ENCODE measurements at places on chromosomes 2 and 18.

DNA sequence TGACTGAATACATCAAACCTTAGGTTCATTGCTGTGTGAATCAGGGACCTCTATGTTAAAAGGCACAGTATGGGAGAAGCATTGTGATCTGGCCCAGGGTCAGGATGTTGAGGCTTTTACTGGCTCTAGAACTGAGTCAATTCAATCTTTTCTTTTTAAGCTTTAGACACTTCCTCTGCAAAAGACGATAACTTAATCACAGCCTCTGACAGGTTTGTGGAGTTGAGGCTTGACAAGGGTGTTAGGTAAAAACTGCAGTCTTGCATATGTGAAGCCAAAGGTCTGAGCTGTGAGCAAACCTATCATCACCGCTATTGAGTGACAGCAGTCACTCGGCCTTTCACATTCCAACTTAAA lies 17.3 kb upstream of the ARHGAP25 start:
- no peak for DNase-seq

DNA sequence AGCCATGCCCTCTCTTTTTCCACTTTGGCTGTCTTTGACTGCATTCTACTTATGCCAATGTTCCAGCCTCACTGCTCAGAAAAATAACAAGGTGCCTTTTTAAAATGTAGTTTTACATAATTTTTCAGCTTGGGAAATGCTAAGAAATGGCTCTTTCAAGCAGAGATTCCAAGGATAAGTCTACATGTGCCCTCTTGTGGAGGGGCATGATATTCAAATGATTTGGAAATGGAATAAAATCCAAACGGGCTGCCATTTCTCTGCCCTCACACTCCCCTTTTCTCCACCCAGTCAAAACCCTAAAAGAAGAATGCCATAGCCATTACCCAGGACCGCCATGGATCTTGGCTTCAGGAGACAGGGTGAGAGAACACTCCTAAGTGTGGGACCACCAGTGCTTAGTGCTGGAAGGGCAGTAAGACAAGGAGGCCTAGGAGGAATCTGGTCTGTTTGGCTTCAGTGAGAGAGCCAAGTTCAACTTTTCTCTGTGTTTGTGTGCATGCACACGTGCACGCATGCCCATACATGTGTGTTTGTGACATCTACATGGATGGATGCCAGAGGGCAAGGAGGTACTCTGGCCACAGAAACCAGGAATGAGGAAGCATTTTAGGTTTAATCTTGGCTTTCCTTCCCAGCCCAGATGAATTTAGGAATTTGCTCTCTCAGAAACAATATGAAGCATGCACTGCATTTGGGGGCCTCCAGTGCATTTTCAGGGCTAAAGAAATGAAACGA lies 174.0 kb upstream of the SLC14A2 start:
- no peak for DNase-seq

DNA sequence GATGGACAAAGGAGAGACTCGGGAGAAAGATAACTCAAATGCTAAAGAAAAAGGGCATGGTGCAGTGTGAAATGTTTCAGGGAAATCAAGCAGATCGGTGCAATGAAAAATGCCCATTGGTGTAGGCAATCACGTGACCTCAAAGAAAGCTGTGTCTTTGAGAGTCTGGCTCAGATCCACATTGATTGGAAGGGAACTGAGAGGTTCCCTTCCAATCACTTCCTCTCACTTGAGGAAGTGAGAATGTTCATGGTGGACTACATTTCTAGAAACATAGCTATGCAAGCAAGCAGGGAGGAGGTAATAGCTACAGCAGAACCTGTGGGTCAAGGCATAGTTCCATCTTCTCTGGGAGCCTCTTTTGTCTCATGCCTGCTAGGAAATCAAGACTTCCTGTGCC lies 187.4 kb downstream of the LPIN1 start:
- DNase-seq = no peak

DNA sequence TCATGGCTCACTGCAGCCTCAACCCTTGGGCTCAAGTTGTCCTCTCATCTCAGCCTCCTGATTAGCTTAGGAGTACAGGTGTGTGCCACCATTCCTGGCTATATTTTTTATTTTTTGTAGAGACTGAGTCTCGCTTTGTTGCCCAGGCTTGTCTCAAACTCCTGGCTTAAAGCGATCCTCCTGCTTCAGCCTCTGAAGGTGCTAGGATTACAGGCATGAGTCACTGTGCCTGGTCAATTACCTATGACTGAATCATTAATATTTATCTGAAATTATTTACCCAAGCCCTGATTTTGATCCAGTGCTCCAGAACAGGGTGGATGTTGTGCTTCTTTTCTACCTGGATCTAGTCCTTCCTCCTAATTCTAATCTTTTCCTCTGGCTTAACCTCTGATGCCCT lies 87.8 kb downstream of the MAP2 start:
- DNase-seq = no peak

GRCh38 chr2:6401301-6401700 lies 464.4 kb downstream of the CMPK2 start:
- DNase-seq = no peak

GRCh38 chr2:171247741-171248662 lies 87.3 kb upstream of the TLK1 start:
- DNase-seq = no peak

GRCh38 chr2:225889452-225889851 lies 489.9 kb downstream of the NYAP2 start:
- DNase-seq = no peak

GRCh38 chr2:182522405-182522896 lies 95.6 kb upstream of the PDE1A start:
- DNase-seq = no peak

- no peak for DNase-seq
Measured at GRCh38 chr2:153635494-153635893, 156.9 kb upstream of the RPRM start.

DNA sequence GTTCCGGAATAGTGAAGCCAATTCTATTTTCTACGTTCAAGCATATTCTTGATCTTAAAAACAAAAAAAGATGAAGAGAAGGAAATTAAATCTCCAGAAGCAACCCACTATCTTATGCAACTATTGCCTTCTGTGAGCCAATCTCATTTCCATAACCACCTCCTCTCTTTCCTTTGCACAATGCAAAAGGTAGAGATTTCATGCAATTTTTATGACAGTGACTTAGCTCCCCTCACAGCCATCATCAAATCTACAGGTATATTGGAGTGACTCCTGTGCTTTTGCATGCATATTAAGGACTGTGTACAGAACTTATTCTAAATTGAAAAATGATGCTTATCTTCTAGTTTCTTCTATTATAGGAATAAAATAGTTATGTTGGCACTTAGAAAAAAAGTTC lies 191.8 kb downstream of the DCC start:
- DNase-seq = no peak

DNA sequence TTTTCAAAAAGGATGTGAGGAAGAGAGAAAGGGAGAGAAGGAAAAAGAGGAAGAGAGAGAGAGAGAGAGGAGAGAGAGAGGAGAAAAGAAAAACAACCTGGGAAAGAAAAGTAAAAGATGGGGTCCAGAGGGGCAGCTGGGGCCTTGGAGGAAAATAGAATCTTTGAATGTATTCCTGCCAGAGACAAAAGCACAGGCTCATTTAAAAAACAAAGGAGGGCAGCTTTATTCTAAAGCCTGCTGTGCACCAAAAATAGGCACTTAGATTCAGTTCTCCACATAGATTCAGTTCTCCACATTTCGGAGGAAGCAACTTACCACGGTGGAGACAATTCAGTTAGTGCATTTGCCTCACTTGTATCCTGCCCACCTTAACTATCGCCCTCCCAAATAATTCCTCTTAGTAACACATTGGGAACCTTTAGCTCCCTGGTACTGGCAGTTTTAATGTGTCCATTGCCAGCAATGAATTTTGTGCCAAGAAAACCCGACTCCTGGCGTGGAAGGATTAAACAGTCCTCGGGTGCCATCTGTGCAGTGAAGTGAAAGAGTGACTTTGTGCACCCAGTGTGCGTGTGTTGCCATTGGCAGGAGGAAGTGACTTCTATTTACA lies 71.3 kb downstream of the DPP4 start:
- DNase-seq = no peak

DNA sequence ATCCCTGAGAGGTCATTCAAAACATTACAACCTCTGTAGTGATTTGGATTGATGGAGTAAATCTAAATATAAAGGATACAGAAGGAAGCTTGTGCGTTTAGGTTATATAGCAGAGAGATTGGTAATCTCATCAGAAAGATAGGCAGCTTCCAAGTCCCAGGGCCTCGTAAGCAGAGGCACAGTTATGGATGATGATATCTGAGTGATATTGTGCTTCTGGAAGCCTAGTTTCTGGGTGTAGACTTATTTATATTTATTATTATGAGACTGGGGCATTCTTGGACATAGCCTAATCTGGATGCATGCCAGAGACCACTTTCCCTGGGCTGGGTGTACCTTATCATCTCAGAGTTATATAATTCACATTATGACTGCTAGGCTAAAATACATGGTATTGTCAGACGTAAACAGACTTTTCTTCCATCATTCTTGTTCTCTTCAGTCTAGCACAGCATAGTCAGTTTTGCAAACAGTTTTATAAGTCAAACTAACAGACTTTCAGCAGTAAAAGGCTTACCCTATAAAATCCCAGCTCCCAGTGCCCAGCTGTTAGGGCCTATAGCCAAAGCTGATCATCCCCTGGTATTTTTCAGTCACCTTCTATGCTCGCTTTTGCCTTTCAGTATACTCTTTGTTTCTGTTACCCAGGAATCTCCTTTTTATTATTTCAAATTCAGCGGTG lies 47.9 kb downstream of the RAB3GAP1 start:
- DNase-seq = no peak

DNA sequence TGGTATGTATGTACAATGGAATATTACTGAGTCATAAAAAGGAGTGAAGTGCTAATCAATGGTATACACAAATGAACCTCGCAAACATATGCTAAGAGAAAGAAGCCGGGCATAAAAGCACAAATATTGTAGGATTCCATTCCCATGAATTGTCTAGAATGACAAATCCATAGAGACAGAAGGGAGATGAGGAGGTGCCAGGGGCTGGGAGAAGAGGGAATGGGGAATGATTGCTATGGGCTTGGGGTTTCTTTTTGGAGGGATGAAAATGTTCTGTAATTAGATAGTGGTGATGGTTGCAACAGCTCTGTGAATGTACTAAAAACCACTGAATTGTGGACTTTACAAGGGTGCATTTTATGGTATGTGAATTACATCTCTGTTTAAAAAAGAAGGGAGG lies 73.5 kb downstream of the GLI2 start:
- DNase-seq = no peak

GRCh38 chr2:224058048-224058775 lies 19.1 kb upstream of the SERPINE2 start:
- no peak for DNase-seq

DNA sequence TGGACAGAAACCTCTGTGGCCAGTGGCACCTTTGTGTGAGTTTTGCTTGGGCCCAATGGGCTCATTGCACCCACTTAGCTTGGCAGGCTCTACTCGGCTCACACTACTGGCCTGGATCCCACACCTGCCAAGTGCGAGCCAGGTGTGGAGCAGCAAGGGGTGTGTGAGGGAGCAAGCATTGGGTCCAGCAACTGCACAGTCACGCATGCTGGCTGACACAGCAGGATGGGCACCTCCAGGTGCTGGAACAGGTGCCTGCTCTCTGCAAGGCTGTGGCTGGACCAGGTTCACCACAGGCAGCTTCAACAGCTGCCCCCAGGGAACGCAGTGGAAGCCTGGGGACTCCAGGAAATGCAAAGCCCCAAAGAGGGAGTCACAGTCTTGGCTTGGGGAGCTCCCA lies 94.2 kb downstream of the DOK6 start:
- DNase-seq = no peak

DNA sequence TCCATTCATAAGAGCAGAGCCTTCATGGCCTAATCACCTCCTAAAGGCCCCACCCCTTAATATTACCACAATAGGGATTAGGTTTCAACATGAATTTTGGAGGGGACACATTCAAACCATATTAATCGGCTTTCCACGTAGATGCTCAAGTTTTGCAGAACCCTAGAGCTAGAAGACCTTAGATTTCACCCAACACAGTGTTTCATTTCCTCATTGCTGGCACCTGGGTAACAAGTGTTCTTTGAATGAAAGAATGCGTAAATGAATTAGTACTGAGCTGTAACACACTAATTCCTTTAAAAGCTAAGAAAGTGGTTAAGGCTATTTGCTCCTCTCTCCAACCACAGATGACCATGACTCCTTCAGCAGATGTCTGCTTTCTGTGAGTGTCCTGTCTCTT lies 252.5 kb downstream of the SMAD2 start:
- no peak for DNase-seq

DNA sequence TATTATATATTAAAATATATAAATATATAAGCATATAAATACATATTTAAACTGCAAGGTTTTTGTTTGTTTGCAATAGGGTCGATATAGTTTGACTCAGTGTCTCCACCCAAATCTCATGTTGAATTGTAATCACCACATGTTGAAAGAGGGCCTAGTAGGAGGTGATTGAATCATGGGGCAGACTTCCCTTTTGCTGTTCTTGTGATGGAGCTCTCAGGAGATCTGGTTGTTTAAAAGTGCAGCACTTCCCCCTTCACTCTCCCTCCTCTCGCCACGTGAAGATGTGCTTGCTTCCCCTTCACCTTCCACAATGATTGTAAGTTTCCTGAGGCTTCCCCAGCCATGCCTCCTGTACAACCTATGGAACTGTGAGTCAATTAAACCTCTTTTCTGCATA lies 2137.3 kb upstream of the CELF4 start:
- DNase-seq = no peak

GRCh38 chr2:85737961-85738360 lies 15.8 kb upstream of the ATOH8 start:
- no peak for DNase-seq

DNA sequence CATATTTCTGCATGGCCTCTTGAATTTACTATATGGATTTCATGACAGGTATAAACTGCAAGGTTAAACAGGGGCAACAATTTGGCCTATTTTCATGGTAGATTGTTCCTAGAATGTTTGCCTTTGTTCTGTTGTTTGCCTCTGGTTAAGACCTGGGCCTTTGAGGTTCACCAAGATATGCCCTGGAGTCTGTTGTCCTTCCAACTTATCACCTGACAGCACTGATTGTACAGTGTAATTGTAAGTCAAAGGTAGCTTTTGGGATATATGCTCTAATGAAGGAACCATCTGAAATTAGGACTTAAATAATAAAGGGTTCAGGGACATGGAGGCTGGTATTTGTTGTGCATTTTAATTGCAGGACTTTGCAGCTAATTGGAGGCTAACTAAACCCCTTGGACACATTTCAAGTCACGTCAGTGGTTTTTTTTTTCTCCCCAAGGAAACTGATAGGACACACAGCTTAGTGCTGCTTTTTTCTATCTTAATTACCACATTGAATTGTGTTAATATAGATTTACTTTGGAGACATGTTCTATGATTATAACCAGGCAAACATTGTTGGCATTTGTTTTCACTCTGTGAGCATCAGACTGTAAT lies 771.2 kb upstream of the LINC00305 start:
- DNase-seq = no peak

- no peak for DNase-seq
Measured at GRCh38 chr2:15582710-15583357, 8.8 kb upstream of the DDX1 start.

GRCh38 chr2:11371092-11371937 lies 26.9 kb upstream of the ROCK2 start:
- DNase-seq = no peak

GRCh38 chr2:236122236-236122635 lies 46.0 kb downstream of the GBX2 start:
- no peak for DNase-seq

Data from activated T-helper 1 cell treated with Interleukin-2 at 50 U/mL for 16 hours (primary cell).